Cortex of kidney (tissue), 1 donor: ENCODE measurements at places on chromosomes 2 and 18.

DNA sequence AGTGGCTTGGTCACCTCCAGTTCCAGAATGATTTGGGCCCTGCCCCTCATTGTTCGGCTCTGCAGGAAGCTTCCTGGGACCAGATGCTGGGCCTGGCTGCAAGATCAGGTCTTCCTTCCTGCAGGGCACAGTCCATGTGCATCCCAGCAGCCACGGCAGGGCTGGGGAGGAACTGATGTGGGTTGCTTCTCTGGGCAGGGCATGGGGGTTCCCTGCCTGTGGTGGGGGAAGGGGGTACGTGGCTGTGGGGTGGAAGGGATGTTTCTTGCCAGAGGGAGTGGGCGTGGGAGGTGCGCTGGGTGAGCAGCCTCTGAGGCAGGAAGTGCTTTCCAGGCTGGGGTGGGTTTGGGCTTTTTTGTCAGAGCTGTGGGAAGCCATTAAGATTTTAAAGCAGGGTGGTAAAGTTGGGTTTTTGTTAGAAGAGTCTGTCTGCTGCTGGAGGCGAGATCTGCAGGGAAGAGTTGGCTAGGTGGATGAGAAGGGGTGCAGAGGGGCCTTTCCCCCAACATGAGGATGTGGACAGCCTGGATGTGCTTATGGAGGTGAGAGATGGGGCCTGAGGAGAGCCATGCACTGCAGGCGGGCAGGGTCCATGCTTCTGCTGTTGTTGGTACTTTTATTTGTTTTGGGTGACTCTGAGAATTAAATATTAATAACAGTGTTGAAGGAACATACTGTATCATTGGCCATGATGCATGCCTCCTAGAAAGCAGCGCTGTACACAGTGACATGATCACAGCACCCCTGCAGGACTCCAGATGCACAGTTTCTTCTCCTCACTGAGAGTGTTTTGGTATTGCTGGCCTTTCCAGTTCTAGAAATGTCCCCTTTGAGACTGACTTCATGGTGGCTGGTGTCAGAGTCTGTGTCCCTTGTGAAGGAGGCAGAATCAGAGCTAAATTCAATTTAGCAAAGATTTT lies 45.3 kb downstream of the DGKD start:
- DNase-seq: no peak

GRCh38 chr2:161134547-161135518 lies 25.4 kb upstream of the TANK start:
- no peak for DNase-seq

- no peak for DNase-seq
Measured at GRCh38 chr18:1018181-1018681, 113.6 kb downstream of the ADCYAP1 start.

DNA sequence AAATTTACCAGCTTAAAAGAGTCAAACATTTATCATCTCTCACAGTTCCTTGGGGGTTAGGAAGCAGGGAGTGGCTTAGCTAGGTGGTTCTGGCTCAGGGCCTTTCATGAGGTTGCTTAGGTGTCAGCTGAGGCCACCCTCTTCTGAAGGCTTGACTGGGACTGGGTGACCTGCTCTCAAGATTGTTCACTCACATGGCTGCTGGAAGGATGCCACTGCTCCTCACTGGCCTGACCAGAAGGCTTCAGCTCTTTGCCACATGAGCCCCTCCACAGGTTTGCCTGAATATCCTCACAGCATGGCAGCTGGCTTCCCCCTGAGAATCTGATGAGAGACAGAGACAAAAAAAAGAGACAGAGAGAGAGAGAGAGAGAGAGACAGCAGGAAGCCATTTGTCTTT lies 17.3 kb upstream of the RNF152 start:
- no peak for DNase-seq

DNA sequence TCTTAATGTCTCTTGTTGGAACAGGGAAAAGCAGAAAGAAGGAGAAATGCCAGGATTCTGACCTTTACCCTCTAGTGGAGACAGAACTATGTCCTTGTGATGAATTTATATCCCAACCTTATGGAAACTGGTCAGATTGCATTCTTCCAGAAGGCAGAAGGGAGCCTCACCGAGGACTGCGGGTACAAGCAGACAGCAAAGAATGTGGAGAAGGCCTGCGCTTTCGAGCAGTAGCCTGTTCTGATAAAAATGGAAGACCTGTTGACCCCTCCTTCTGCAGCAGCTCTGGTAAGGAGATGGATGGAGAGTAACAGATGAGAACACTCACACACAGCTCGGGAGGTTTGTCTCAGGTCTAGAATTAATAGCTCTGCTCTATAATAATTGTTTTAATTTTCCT lies 552.7 kb upstream of the HNMT start:
- DNase-seq: no peak

DNA sequence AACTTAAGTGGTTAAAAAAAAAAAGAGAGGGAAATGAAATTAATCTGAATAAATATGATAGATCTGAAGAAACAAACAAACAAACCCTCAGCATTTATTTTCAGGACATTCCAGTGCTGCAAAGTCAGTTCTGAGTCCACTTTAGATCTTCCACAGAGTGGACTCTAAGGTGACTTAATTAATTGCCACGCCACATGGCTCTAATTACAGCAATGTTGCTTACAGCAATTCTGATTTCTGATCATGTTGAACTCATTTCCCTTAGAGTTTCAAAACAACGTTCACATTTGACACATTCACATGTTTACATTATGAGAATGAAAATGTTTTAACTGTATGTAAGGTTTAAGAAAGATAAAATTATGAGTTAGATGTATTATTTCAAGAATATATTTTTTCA lies 38.6 kb upstream of the RASGRP3 start:
- DNase-seq: no peak
